HAP-1 (cell line): ENCODE measurements at places on chromosomes 3 and 15.

- no peak for DNase-seq
Observed at GRCh38 chr3:183654727-183655126, 19.3 kb downstream of the KLHL24 start.

GRCh38 chr3:28982906-28983305, 298.0 kb upstream of the RBMS3 start:
- no peak for DNase-seq

GRCh38 chr3:82274897-82275296, 513.5 kb upstream of the GBE1 start:
- DNase-seq: no peak

DNA sequence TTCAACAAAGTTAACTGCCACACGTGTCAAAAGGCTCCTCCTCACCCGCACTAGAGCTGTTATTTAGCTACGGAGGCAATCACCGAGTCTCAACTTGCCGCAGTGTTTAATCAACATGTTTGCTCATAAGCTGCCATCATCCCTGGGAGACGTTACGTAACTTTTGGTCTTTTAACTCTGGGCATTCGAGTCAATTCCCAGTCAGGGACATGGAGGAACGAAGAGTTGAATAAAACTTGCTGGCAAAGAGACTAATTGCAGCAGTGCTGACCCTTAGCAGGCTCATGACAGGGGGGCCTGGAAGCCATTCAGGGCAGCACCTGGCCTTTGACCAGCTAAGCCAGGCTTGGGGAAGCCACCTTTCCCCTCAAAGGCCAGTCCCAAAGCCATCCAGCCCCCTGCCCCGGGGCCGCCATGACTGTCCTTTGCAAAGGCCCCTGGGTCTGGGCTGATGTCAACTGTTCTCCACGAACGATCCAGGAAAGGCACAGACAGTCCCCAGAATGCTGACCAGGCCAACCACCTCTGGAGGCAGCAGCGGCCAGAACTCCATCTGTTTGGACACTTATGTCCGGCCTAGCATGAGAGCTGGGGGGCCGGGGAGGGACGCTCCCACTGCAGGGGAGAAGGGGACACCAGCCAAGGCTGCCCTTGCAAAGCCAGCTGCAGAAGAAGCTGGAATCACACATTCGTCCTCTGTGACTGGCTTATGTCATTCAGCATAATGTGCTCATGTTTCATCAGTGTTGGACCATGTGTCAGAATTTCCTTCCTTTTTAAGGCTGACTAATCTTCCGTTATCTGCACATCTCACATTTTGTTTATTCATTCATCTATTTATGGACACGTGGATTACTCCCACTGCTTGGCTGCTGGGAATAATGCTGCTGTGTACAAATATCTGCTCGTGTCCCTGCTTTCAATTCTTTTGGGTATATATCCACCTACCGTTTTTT, 43.7 kb downstream of the PCSK6 start:
- no peak for DNase-seq

- DNase-seq: no peak
Observed at GRCh38 chr3:152104847-152105415, 163.8 kb upstream of the MBNL1 start.

DNA sequence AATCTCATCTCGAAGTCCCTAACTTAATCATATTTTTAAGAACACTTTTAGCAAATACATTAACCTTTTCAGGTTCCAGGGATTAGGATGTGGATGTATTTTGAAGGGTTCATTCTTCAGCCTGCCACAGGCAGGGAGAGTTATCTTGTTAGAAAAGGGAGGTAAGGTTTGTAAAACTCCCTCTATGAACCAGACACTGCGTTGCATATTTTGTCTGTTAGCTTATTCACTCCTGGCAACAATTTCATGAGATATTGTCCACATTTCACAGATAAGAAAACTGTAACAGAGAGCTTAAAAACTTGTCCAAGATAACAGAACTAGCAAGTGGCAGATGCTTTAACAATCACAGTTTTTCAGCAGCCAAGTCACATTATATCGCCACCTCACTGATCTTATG, 155.4 kb downstream of the DIPK2A start:
- DNase-seq: no peak

- peak; percentile 54 for DNase-seq
Observed at GRCh38 chr3:39812537-39812936, 3.1 kb downstream of the MYRIP start.

DNA sequence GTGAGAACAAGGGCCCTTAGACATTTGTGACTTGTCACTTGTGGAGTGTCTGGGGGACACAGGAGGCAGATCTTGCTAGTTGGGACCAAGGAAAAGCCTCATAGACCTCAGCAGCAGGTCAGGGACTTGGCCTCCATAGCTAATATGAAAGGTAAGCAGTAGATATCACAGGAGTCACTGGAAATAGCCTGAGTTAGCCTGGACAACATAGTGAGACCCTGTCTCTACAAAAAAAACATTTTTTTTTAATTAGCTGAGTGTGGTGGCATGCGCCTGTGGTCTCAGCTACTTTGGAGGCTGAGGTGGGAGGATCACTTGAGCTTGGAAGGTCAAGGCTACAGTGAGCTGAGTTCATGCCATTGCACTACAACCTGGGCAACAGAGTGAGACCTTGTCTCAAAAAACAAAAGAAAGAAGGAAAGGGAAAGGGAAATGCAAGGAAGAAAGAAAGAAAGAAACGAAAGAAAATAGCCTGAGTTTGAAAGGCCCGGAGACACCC, 37.1 kb upstream of the CLK3 start:
- DNase-seq: no peak

GRCh38 chr3:192121923-192122322, 605.4 kb downstream of the FGF12 start:
- DNase-seq: no peak

DNA sequence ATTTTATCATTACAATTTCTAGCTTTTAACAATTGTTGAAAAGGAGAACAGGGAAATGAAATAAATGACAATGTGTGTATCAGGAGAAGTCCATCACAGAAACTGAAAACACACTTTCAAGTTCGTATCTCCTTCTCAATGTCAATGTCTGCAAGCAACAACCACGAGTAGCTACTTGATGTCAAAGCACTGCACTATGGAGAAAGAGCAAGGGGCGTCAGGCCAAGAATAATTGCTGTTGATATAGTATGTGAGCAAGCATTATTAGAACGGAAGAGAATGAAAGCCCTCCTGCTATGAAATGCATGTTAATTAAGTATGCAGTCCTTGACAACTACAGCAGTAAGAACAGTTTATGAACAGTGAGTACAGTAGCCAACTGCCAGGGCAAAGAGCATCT, 1250.1 kb downstream of the ZPLD1 start:
- no peak for DNase-seq

GRCh38 chr3:97656638-97657037, 107.9 kb upstream of the ARL6 start:
- no peak for DNase-seq

DNA sequence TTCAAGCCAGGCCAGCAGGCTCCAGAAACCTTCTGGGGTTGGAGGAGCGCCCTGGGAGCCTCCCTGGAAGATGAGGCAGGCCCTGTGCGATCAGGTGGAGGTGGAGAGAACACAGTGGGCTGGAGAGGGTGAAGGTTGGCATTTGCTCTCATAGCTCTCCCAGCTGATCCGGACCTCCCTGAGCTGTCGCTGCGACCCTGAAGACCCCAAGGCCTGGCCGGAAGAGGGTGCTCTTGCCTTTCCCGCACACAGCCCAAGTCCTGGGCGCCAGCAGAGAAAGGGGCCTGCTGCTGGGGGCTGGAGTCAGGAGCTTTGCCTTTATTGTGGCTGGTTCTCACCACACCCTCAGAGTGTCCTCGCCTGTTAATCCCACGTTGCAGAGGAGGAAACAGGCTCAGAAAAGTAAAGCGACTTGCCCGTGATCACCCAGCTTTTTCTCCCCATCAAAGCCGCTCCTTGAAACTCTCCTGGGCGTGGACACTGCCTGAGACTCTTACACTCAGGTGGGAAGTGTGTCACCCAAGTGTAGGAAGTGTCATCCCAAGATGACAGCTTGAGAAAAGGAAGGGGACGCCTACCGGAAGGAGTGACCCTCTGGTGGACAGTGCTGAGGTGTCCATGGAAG, 8.6 kb upstream of the RPL29 start:
- DNase-seq: peak; percentile 74

DNA sequence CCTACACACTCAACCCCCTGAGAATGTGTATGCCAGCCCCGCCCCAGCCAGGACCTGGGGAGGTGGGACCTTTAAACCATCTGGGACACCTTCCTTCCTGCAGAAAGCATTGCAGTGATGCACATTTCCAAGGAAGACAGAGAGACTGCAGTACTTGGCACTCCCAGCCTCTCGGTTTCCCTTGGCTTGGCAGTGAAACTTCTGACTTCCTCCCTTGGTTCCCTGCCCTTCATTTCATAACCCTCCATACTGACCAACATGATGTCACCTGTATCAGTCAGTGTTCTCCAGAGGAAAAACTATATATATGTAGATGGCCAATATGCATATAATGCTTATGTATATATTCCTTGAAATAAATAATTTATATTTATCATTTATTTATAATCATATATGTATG, 103.2 kb downstream of the SST start:
- no peak for DNase-seq

- DNase-seq: no peak
Observed at GRCh38 chr3:103644450-103644849, 1209.6 kb downstream of the ZPLD1 start.

DNA sequence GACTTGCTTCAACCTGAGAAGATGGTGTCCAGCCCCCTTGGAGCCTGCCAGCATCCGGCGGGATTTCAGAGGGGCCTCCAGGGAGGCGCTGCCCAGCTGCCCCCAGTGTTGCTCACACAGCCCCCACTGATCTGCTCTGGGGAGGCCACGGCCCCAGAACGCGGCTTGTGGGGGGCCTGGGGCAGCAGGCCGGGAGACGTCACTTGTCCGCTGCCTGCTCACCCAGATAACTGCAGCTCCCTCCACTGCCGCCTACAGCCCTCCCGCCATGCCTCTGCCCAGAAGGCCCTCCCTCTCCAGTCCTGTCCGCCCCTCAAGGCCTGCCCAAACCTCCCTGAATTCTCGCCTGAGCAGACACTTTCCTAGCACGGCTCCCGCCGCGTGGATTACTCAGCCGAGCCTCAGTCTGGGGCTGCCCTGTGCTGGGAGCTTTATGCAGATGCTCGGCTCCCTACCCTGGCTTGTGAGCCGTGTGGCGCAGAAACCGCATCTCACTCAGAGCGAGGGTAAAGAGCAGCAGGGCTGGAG, 17.2 kb upstream of the ADIPOQ start:
- DNase-seq: peak; percentile 69

GRCh38 chr15:34133511-34133910, 31.6 kb downstream of the PGBD4 start:
- no peak for DNase-seq

- DNase-seq: no peak
Observed at GRCh38 chr15:93331545-93332167, 242.6 kb upstream of the RGMA start.

DNA sequence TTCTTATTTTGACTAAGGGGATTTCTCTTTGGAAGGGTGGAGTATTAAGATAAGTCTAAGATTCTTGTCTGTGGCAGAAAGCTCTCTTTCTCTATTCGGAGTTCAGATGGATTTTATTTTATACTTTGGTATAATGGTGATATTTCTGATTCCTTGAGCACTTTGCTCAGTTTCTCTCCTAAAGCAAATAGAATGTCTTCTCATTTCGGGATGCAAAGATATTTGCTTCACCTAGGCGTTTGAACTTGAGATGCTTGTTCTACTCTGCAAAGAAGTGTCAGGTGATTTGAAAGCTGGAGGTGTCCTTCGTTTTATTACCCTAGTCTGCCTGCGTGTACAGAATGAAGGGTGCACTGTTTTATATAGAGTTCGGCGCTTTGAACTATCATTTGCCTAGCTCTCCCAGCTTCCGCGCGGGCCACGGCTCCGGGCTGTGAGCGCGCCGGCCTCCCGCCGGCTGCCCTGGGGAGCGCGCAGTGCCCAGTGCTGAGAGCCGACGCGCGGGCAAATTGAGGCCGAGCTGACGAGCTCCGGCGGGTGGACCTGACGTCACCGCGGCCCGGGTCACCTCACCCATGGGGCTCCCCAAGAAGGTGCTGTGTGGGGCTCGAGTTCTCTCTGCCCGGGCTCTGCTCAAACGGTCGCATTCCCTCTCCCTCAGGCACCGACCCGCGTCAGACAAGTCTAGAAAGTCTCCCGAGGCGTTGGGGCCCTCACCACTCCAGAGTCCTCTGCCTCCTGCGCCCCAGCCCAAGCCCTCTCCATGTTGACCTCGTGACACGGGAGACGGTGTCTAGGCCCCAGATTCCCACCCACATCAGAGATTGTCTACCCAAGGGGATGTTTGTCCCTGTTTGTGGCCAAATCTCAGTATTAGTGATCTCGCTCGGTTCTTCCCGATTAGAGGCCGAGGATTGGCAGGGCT, 7.5 kb downstream of the SOX2 start:
- DNase-seq: no peak

GRCh38 chr3:65401359-65402305, 637.1 kb downstream of the MAGI1 start:
- DNase-seq: no peak

GRCh38 chr3:123832692-123833397, 51.3 kb downstream of the MYLK start:
- DNase-seq: no peak

GRCh38 chr3:160098926-160099626, 110.4 kb downstream of the IL12A start:
- no peak for DNase-seq

GRCh38 chr3:159169828-159170227, 368.0 kb downstream of the MFSD1 start:
- no peak for DNase-seq

- DNase-seq: no peak
Observed at GRCh38 chr3:15345066-15345607, 12.8 kb upstream of the SH3BP5 start.

DNA sequence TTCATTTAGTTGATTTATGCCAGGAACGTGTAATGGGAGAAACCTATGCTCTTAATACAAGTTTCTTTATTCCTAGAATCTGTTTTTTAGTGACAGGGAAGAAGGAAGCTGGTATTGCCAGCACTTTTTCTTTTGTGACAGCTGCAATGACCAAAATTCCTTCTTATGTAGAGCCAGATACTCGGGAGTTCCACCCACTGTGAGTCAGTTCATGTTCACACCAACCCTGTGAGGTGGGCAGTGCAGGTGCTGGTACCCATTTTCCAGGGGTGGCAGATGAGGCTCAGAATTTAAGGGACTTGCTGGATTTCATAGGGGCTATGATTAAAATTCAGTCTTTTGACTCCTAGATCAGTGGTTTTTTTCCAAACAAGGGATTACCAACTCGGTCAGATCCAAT, 34.7 kb downstream of the OXNAD1 start:
- DNase-seq: no peak

- no peak for DNase-seq
Observed at GRCh38 chr15:69997161-69997485, 100.6 kb downstream of the TLE3 start.

- no peak for DNase-seq
Observed at GRCh38 chr3:42507252-42507651, 4.8 kb downstream of the VIPR1 start.

DNA sequence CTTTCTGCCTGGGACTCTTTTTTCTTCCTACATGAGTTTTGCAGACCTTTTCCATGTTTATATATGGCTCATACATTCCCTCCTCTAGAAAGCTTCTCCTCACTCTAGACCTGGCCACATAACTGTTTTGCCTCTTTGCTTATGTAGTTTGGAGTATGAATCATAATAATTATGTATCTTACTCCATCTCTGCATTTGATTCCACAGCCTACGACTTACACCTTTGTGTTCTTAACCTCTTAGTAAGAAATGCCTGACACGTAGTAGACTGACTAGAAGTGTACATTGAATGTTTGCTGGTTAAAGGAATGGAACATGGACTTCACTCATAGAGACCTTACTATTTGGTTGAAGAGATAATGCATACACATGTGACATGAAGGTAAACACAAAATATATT, 56.4 kb downstream of the MBNL1 start:
- DNase-seq: no peak
